T follicular helper cell (primary cell): ENCODE measurements at places on chromosomes 6 and 20.
A peak's percentile ranks its signal among the peaks of the same experiment; 100 is the strongest.

- no peak for DNase-seq
Measured at GRCh38 chr6:84066536-84066935, 33.0 kb downstream of the MRAP2 start.

- no peak for DNase-seq
Measured at GRCh38 chr6:25537349-25538018, 114.5 kb upstream of the SCGN start.

- no peak for DNase-seq
Measured at GRCh38 chr6:147218797-147219196, 14.6 kb downstream of the STXBP5 start.

DNA sequence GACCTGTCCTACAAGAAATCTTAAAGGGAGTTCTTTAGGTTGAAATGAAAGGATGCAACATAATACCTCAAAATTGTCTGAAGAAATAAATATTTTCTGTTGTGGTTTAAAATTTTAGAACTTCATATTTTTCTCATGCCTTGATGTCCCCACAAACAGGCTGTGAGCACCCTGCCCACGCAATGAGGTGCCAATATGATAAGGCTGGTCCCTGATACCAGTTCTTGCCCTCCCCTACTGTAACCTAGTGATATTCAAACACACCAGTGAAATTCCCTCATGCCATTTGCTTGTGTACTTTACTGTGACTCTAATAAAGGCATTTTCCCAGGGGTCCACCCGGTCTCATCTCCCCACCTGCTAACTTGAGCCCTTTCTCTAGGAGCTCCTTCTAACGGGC is 67.3 kb upstream of the SIRPG start:
- DNase-seq = no peak

DNA sequence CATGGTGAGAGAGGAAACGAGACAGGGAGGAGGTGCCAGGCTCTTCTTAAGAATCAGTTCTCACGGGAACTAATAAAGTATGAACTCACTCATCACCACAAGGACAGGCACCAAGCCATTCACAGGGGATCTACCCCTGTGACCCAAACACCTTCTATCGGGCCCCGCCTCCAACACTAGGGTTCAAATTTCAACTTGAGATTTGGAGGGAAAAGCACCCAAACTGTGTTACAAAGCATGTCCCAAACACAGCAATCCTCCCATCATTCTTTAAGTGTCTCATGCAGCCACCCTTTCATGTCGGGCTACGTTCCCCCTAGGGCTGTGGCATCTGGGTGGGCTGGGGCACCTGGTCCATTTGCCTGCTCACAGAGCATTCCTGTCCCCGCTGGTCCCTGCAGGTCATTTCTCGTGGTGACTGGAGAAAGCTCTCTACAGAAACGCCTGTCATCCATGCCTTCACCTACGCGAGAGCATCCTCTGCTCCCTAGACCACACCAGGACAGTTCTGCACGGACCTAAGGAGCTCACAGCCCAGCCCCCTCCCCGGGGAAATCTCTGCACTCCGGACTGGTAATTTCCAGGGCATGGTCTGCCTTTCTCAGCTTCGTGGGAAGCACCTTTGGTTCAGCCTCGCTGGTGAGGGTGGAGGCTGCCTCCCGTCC is 79.6 kb downstream of the TTLL2 start:
- DNase-seq = no peak

GRCh38 chr20:11453430-11453829 is 464.3 kb upstream of the BTBD3 start:
- DNase-seq = no peak

DNA sequence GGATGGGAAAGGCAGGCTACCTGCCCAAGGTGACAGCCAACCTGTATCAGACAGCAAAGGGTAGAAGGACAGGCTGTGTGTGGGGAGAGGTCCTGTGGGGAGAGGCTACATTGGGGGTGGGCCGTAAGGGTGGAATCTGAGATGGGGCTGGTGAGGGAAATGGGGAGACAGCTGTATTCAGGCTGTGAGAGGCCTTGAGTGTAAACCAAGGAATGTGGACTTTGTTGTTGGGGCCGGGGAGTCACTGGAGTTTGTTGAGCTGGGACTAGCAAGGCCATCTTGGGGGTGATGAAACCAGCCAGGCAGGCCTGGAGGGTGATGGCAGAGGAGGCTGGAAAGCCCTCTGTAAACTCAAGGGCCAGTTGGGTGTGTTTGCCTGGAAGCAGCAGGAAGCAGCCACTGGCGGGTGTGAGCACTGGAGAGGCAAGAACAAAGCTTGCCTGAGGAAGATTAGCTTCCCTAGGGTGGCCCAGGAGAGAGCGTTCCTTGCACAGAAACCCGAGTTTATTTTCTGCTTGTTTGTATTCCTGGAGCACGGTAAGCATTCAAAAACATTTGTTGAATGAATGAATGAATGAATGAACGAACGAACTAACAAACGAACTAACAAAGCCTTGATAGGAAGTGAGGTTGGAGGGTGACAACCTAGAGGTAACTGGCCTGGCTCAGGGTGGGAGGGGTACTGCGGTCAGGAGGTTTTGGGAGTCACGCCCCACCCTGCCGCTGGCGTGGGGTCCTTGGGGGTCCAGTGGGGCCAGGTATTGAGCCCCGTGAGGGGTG is 18.9 kb downstream of the TTBK1 start:
- no peak for DNase-seq

- no peak for DNase-seq
Measured at GRCh38 chr20:48926821-48927220, 5.3 kb downstream of the ARFGEF2 start.

DNA sequence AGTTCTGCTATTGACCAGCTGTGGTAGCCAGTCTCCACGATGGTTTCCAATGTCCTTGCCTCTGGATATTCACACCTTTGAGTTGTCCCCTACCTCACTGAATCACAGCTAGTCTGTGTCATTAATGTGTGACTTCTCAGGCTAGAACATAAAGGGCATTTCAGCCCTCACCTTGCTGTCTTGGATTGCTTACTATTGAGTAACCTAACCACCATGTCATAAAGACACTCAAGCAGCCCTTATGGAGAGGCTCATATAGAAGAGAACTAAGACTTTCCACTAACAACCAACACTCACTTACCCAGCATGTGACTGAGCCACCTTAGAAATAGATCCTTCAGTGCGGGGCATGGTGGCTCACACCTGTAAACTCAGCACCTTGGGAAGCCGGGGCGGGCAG is 19.1 kb upstream of the ABCC10 start:
- DNase-seq = no peak

GRCh38 chr6:43931201-43931600 is 161.2 kb downstream of the VEGFA start:
- no peak for DNase-seq

DNA sequence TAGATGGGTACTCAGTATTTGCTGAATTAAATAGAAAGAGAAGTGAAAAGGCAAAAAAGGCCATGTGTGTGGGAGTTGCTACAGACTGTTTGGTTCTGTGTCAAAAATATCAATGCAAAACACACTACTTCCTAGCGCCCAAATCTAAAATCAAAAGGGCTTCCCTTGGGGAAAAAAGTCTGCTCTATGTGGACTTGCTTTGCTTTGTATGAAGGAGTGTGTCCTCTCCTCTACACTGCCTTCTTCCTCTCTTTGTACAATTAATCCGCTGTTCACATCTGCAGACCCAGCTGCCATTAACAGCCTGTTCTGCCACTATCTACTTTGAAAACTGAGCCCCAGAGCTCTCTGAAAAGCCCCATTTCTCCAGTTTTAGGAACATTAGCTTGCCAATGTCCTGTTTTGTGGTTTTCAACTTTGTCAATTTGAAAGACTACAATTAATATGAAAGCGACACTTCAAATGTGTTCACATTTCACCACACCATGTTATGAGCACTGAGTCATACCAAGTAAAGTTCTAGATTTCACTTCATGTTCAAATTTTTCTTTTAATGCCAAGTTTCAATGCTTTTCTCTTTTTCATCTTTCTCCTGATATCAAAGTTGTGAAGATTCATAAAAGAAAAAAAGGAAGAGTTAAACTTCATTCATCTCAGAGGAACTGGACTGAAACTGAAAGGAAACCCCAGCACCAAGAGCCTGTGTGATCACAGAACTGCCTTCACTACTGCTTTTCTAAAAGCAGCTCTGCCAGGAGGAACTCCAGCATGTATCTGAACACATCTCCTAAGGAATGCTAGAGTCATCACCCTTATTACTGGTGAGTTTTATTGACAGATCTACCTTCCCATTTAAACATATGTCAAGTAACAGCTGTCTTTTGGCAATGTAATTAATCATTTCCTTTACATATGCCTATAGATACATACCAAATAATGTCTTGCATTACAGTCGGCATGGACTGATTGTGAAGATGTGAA is 102.6 kb downstream of the KIF13A start:
- no peak for DNase-seq

DNA sequence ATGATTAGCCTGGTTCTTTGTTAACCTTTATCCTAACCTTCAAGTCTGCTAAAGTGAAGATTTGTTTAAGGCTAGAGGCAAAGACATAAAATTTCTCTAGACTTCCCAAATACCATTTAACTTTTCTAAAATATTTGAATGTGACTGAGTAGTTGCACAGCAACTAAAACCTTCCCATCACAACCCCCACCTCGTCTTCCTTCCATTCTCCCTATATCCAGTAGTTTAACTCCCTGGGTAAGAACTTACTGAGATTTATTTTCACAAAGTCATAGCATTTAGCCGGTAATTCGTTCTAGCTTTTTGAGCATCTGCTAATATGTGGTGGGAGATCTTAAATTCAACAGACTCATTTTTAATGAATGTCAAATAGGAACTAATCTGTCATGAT is 87.9 kb upstream of the AKIRIN2 start:
- DNase-seq = no peak

- no peak for DNase-seq
Measured at GRCh38 chr6:132459605-132459952, 53.3 kb downstream of the STX7 start.

GRCh38 chr6:166582258-166582657 is 4.2 kb downstream of the RAMACL start:
- DNase-seq = no peak

DNA sequence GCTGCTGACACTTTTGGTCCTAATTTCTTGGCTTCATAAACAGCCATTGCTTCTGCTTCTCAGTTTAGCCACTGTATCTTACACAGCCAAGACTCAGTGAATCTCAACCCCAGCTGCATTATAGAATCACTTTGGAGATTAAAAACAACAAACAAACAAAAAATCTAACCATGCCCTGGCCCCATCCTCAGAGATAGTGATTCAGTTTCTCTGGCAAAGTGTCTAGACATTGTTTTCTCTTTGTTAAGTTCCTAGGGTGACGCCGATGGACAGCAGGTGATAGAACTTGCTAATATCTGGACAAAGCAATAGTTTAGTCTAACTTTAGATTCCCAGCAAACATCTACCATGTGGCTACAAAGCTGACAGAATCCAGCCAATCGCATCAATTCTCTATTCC is 2.9 kb downstream of the ADGRF5 start:
- no peak for DNase-seq

GRCh38 chr6:31087494-31088089 is 24.8 kb downstream of the C6orf15 start:
- peak; percentile 87 for DNase-seq
